ENCODE measurements at places on chromosomes 2 and 18. TPM values are rescaled to one million over a fixed set of nuclear protein-coding genes. Genes with fewer than 3 reads are reported as not detected.

GRCh38 chr2:101273056-101273455 is 20.4 kb downstream of the CNOT11 start:
- DNase-seq, result no peak

GRCh38 chr18:67549946-67550345 is 33.4 kb upstream of the DSEL start:
- no peak for DNase-seq

GRCh38 chr2:23425885-23426262 is 40.9 kb downstream of the KLHL29 start:
- DNase-seq, result no peak

GRCh38 chr18:34942276-34942675 is 98.9 kb upstream of the MAPRE2 start:
- no peak for DNase-seq

DNA sequence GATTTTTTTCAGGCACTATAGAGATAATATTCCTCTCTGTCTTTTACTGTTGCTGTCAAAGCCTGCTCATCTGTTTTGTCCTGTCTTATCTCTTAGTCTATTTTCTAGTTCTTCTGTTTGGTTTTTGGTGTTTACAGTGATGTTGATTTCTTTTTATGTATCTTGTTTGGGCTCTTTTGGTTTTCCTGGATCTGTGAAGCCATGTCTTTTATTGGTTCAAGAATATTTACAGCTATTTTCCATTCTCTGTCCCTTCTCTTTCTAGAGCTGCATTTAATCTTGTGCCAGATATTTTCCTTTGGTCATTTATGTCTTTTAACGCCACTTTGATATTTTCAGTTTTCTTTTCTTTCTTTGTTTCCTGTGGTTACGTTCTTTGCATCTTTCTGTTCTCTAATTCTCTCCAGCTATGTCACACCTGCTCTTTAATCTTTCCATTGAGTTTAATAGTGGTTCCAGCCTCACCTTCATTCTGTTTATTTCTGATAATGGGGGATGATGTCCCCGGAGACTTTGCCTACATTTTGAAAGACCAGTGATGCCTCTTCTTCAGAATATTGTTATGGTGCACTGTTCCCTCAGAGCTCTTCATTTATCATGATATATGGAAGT is 32.0 kb downstream of the SMCHD1 start:
- no peak for DNase-seq

DNA sequence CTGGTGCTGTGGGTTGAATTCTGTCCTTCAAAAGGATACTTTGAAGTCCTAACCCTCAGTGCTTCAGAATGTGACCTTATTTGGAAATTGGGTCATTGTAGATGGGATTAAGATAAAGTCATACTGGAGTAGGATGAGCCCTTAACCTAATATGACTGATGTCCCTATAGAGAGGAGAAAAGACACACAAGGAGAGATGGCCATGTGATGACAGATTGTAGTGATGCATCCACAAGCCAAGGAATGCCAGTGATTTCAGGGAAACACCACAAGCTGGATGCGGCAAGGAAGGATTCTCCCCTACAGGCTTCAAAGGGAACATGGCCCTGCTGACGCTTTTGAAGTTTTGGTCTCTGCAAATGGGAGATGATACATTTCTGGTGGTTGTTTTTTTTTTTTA is 24.7 kb upstream of the CCBE1 start:
- DNase-seq, result no peak

DNA sequence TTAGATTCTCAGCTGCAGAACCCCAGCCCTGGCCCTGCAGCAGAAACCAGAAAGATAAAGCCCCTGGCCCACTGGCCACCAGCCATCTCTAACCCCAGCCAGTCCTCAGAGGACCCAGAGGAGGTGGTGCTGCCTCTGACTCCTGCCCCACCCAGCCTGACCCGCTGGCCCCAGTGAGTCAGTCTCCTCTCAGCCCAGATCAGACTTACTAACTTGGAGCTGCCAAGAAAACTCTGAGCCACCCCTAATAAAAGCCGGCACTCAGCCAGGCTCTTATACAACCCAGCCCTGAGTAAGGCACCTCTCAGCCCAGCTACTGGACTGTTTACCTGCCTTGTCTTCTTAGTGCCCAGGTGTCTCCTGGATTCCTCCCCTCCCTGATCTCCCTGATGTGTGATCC is 2.0 kb downstream of the SLC14A2 start:
- DNase-seq, result peak; percentile 75

GRCh38 chr2:42906111-42906556 is 113.8 kb upstream of the HAAO start:
- no peak for DNase-seq

DNA sequence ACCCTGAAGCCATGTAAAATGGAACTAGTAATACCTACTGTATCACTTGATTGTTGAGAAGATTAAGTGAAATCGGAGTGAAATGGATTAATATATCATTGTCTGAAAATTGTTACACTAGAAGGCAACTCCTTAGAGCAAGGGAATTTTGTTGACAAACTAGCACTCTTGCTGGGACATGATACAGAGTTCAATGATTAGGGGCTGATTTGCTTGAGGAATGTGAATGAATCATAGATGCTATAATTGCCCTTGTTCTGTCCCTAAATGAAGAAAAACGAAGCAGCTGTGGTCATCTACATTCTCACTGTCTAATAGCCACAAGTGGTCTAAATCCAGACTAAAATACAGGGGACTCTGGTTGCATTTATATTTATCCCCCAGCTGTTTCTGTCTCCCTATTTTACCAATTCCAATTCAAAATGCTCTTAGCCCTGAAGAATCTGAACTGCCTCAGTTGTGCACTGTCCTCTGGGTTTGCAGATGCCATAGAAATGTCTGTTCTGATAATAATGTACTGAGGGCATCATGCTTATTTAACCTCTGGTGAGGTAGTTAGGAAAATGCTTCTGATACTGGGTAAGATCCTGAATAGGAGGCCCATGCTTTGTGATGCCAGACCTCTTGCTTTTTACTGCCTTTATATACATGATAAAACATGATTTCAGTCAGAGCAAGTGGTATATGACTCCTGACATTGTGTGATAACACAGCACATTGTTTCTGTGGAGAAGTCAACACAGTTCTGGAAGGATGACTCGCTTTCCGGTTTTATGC is 382.1 kb downstream of the NRXN1 start:
- DNase-seq, result no peak

GRCh38 chr18:6854811-6855210 is 125.3 kb downstream of the ARHGAP28 start:
- DNase-seq, result no peak

GRCh38 chr2:62817995-62818713 is 112.6 kb downstream of the EHBP1 start:
- DNase-seq, result no peak

DNA sequence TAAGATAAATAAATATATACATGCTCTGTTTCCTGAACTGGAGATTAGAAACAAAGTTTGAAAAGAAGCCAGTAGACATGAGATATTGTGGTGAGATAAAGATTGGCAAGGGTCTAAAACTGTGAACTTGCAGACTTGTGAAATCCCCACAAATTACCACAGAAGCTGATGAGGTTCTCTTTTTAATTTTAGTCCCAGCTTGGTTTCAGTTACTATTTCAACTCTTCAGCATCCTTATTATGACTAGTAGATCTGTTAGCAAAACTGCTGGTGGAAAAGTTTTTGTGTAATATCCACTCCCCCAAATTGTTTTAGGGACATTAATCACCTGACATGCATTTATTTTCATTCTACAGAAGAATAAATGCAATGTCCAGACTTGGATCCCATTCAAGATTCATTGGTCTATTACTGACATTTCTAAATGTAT is 20.8 kb downstream of the RASGRP3 start:
- DNase-seq, result no peak

DNA sequence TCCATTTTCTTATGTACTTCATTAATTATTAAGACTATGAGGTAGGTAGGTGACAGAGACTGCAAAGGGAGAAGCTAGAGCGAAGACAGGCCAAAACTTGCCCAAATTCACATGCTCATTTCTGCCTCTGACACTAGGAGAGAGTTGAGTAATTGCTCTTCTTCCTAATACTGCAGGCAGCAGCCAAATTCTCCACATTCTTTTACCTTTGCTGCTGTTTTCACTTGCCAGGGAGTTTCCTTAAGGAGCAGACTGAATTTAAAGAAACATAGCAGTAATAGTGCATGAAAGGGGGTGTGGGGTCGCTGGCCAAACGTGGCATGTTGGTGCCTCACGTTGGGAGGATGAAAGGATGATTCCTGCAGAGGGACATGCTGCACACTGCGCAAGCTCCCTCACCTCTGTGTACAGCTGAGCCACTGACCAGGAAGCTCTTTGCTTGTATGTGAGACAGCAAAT is 12.3 kb downstream of the CRIM1 start:
- no peak for DNase-seq

DNA sequence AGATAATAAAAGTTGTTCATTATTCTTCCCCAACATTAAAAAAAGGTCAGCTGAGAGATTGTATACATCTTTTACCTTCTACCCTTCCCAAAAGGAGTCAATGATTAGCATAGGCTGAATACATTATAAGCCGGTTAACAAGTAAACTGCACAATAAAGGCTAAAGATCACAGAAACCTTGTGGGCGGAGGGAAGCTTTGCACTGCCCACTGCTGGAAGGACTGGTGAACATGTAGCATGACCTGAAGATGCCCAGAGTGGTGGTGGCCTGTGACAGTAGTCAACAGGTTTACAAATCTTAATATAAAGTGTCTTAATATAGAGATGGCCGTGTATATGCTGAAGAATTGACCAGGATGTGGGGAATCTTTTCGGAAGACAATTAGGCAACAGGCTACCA is 35.6 kb downstream of the ARL5A start:
- DNase-seq, result no peak

GRCh38 chr18:62767836-62768557 is 52.7 kb downstream of the PHLPP1 start:
- DNase-seq, result no peak

GRCh38 chr2:215966274-215966673 is 47.1 kb downstream of the MREG start:
- DNase-seq, result no peak

- no peak for DNase-seq
Measured at GRCh38 chr2:54073796-54074195, 41.6 kb upstream of the ACYP2 start.

- DNase-seq, result peak; percentile 43
Measured at GRCh38 chr2:8680822-8681760, 765 bp upstream of the ID2 start.

DNA sequence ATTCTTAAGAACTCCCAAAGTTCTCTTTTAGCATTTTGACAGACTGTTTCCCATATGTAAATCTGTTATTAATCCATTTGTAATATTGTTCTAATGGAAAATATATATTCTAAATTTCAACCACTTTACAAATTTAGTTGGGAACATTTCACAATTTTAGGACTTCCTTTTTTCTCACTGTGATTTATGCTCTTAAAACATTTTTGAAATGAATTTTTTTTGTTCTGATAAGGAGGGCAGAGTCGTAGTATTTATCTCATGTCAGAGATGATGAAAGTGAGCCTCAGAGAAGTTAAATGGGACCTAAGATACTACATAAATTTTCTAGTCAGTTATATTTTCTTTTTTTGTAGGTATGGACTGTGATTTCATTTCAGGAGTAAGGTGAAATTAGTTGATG is 26.6 kb downstream of the RASGRP3 start:
- DNase-seq, result no peak

DNA sequence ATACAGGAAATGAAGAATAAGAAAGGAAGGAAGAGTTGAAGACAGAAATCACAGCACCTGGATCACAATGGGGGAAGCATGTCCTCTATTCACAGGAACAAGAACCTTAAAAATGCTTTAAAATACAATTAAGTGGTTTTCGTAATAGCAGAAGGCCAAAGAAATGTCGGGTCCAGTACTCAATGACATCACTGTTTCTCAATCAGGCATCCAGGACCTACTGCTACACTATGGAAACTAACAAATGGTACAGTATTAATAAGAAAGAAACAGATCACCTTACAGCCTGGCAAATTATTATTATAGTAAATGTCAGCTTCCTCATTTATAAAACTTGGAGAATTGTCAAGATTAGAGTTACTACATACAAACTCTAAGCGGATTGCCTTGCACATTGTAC is 15.8 kb downstream of the HNRNPLL start:
- DNase-seq, result no peak

- DNase-seq, result peak; percentile 33
Measured at GRCh38 chr2:26033270-26033817, 540 bp upstream of the RAB10 start.

The GPR45 gene
- total RNA-seq, result not detected

The RGPD6 gene
- total RNA-seq, result 20.3 TPM

The ASPRV1 gene
- 3.1 TPM for total RNA-seq

The HOXD10 gene
- not detected for total RNA-seq

The ANKRD36C gene
- 1.4 TPM for total RNA-seq

The RBMS1 gene
- total RNA-seq, result 24.5 TPM

The HOXD8 gene
- total RNA-seq, result 12.0 TPM

The CCDC178 gene
- 0.35 TPM for total RNA-seq

The NCKAP5 gene
- 0.55 TPM for total RNA-seq

The BOK gene
- total RNA-seq, result 3.3 TPM

The EIF2AK3 gene
- 11.6 TPM for total RNA-seq
